Retina (tissue), 1 donor: ENCODE measurements at places on chromosomes 12 and 14.

GRCh38 chr12:50572760-50573159 lies 68.0 kb downstream of the DIP2B start:
- DNase-seq = no peak

DNA sequence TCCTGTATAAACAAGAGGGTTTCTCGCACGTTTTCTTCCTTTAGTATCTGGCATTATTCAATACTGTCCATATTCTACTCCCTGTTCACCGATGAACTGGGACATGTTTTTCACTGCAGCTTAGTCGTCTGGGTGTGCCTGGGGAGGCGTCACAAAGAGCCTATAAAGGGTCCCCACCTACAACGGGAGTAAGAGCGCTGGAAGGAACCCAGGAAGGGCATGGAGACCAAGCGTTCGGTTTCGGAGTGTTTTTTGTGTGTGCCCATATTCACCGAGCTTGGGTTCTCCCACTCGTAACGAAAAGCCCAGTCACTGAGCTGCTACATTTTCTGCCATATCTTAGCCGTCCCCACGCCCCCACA lies 592 bp upstream of the USP15 start:
- DNase-seq = no peak

DNA sequence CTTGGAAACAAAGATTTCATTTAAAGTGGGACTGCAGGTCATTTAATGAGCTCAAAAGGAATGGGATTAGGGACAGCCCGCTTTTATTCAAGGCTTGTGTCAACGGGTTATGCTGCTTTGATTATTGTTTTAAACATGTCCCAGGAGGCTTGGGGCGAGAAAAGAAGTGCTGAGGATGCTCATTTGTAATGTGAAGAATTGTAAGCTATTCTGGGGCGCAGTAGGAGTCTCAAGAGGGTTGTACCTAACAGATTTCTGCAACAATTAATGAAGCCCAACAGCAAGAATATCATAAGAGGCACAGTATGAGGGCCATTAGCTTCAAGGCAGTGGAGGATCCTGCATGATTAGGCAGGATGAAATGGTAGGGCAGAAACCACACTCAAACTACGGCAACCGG lies 122.5 kb downstream of the KTN1 start:
- DNase-seq = no peak

- no peak for DNase-seq
Measured at GRCh38 chr14:96362071-96362964, 823 bp downstream of the ATG2B start.

DNA sequence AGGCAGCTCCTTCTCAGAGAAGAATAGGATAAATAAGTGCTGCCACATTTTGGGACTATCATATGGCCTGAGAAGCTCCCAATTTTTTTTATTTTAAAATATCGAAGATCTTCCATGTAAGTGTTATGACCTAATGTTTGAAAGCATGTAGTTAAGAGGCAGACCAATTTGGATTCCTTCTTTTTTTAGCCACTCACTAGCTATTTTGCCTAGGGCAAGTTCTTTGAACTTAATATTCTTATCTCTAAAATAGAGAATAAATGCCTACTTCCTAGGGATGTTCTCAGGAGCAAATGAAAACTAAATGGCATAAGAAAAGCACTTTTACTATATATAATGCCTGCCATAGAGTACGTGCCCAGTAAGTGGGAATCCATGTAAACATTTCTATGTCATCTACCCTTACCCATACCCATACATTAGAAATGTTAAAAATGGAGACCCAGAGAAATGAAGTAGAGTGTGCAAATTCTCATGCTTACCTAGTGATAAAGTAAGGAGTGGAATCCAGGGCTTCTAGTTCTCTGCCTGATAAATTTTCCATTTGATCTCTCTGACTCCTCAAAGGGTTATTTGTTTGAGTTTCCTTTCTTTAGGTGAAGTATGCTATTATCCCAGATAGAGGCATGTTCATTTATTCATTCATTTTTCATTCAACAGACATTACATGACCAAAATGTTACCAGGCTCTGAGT lies 148.3 kb downstream of the TGFB3 start:
- no peak for DNase-seq

GRCh38 chr12:131565267-131566015 lies 145.4 kb upstream of the SFSWAP start:
- DNase-seq = peak; percentile 87

DNA sequence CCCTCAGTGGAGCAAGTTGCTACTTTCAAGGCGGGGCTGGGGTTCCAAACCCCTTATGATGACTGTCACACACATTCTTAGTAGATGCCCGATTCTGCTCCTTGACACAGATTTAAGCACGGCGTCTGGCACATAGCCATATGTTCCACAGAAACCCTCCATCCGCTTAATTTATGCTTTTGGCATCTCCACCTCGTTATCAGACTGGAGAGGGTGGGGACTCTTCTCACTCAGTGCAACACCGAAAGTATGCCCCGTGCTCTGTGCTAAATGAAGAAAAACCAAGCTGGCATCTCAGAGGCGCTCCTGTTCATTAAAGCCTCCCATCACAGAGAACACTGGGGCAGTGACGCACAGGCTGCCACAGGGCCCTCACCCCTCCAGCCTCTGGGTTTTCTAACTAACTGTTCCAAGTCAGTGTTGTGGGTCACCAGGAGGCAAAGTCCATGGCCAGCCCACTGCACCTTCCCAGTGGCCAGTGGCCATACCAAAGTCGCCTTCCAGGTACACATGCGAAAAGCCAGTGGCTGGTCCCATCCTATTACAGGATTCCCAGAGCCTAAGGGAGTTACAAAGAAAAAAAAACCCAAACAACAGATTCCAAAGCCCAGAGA lies 27.3 kb downstream of the CCDC88C start:
- no peak for DNase-seq

DNA sequence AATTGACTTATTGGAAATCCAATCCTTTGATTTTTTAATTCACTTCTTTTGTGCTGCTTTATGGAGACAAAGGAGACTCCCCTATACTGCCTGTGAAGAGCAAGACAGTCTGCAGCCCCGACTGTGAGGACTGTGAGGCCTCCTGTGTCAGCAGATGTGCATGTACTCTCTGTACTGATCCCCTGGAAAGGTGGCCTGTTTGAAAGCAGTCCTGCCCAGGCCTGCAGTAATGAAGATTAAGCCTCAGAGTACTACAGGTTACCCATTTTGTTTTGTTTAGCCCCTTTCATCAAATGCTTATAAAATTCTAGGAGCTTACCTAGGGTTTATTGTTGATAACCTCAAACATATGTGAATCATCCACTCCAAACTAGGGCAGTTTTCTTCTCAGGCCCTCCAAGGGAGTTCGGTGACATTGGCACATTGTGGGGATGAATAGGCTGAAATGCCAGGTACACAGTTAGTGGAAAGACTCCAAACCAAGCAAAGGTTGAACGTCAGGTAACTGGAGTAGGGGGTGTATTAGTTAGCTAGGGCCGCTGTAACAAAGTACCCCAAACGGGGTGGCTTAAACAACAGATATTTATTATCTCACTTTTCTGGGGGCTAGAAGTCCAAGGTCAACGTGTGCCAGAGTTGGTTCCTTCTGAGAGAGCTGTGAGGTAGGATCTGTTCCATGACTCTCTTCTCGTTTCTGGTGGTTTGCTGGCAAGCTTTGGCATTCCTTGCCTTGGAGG lies 208.7 kb upstream of the BCL2L14 start:
- DNase-seq = no peak

DNA sequence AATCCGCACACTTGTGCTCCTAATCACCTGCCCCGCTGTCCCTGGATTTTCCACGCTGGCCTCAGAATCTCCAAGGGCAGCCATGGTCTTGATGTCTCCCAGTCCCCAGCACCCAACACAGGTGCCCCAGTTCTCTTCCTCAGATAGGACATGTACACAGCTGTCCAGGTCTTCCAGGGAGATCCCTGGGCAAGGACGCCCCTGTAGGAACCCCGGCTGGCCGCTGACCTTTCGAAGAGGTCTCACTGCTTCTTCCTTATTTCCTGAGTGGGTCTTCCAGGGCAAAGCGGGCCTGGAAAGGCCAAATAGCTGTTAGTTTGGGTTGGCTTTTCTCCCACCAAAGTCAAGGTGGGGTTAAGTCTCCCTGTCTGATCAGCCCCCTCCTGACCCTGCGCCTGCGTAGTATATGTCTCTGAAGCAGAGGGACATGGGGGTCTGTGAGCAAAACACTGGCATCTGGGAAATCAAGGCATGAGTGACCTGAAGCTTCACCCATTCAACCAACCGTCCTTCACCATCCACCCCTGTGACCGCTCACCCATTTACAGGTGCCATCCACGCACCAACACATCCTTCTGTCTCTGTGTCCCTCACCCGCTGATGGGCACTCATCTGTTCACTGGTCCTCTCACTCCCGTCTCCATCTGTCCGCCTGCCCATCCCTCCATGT lies 4.6 kb downstream of the BEGAIN start:
- no peak for DNase-seq

DNA sequence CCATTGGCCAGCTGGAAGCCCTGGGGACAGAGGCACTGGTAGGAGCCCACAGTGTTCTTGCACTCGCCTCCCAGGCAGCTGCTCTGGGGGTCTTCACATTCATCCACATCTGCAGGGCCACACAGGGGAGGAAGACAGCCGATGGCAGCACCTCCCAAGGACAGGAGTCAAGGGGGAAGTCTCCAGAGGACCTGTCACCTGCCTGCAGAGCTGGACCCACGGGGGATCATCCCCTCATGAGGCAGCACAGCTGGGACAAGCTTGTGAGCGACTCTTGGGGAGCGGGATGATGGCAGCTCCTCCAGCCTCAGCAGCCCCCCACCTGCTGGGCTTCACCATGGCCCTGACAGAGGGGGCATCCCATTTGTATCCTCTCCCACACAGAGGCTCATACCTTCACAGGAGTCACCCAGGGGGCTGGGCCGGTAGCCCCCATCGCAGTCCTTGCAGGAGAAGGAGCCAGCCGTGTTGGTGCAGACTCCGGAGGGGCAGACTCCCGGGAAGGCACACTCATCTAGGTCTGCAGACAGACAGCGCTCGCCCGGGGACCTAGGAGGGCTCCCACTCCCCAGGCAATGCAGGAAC lies 15.4 kb downstream of the ISCA2 start:
- DNase-seq = no peak

DNA sequence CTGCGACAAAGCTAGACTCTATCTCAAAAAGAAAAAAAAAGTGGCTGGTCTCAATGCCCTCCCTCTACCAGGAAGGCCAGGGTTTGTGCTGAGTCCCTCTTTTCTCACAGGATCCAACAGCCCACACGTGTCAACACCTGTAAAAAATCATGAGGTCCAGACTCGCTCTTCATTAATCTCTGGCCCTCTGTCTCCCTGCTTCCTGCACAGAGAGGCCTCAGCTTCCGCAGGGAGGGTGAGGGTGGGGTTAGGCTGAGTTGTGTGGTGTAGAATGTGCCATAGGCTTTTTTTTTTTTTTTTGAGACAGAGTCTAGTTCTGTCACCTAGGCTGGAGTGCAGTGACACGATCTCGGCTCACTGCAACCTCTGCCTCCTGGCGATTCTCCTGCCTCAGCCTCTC lies 6.1 kb downstream of the CFAP73 start:
- DNase-seq = no peak

- no peak for DNase-seq
Measured at GRCh38 chr12:81378601-81379285, 300.9 kb downstream of the ACSS3 start.

GRCh38 chr12:2550561-2551411 lies 244.0 kb upstream of the FKBP4 start:
- no peak for DNase-seq
